ENCODE measurements at places on chromosomes 6 and 20.

DNA sequence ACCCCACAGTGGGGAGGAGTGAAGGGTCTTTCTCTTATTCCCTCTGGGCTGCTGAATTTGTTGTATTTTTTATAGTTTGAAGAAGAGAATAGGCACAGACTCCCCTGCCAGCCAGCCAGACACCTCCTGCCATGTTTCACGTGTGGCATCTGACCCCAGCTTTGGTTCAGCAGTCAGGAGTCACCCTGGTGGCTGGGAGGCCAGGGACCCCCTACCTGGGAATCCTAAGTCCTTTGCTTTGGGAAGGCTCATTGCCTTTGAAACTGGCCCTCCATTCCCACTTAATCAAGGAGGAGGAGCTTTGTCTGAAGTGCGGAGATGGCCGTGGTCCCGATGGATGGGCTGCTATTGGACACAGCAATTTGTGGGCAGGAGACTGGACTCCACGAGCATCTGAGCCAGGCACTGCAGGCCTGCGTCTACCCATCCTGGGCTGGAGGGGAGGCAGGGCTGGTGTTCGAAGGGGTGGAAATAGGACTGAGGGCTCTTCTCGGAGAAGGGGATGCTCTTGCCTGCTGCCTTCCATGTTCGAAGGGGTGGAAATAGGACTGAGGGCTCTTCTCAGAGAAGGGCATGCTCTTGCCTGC is 196.1 kb downstream of the DLL1 start:
- DNase-seq, result no peak

DNA sequence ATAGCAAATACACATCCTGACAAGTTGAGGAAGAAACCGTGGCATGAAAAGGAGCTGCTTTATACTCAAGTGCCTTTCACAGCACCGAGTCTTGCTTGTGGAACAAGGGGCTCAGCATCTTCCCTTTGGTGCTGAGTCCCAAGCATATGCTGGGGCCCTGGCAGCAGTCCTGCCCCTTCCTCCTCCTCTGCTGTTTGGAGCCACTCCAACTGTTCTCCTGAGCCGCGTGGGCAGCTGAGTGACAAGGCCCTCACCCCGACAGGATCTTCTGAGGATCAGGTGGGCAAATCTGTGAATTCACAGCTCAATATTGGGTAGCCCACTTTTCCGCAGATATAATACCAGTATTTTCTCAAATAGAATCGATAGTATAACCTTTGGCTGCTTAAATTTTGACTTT is 24.7 kb downstream of the DACT2 start:
- no peak for DNase-seq

GRCh38 chr6:53814353-53814752 is 19.5 kb downstream of the LRRC1 start:
- DNase-seq, result no peak

DNA sequence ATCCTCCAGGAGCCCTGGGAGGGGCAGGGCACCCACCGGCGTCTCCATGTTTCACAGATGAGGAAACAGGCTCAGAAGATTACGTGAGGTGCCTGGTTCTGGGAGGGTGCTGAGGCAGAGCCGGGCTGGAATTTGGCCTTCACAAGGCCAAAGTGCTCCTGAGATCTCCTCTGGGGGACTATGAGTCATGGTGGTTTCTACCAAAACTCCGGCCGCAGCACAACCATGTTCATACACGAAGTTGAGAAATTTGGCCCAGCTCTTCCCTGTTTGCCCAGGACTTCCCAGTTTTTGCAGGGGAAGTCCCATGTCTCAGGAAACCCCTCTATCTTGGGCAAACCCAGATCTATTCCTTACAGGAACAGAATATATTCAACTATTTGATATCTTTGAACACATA is 172.9 kb upstream of the CDYL start:
- no peak for DNase-seq

DNA sequence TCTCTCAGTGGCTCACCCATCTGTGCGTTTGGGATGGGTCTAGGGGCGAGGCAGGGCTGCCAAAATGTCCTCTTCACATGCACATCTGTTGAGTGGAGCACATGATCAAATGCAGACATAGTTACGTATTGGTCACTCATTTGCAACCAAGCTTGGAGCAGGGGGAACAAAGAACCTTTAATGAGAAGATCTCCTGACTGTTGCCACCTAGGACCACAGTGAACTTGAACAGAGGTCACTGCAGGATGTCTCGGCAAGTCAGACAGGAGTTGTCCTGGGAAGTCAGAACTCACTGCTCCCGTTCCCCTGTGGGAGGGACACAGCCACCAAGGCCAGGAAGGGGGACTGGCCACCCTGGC is 73.4 kb downstream of the SSR1 start:
- DNase-seq, result no peak

GRCh38 chr20:35886537-35886936 is 67.8 kb downstream of the SCAND1 start:
- no peak for DNase-seq

DNA sequence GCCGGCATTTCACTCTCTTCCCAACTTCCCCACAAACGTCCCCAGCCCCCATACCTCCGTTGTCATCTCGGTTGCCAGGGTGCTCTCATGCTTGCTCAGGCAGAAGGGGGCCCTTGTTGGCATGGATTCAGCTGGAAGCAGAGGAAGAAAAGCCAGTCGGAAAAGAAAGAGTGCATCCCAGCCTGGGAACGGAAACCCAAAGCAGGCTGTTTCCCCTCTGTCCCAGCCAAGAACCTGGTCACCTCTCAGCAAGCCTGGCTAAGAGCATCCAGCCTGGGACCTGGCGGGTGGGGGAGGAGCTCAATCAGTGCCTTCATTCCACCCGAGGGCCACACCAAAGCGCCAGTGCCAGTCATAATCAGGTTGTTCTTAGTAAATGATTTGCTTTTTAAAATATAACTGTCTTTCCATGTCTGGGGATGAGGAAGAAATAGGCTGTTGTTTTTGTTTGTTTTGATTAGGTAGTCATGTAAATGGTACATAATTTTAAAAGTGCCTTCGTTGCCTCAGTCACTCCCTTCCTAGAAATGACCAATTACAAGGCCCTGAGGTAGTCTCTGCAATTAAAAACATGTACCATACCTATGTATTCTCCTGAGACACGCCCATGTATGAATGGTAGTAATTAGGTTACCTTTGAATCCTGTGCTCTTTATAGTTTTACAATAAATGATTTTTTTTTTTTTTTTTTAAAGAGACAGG is 21.1 kb downstream of the CHMP4B start:
- no peak for DNase-seq

GRCh38 chr6:2646346-2646745 is 104.4 kb downstream of the MYLK4 start:
- no peak for DNase-seq

- no peak for DNase-seq
These were observed 13.5 kb upstream of the RAB5IF start for GRCh38 chr20:36591854-36592641.

- no peak for DNase-seq
These were observed 10.8 kb downstream of the DYNLRB1 start for GRCh38 chr20:34527016-34527415.

- peak; percentile 87 for DNase-seq
These were observed 59.2 kb upstream of the CD93 start for GRCh38 chr20:23145281-23145700.

DNA sequence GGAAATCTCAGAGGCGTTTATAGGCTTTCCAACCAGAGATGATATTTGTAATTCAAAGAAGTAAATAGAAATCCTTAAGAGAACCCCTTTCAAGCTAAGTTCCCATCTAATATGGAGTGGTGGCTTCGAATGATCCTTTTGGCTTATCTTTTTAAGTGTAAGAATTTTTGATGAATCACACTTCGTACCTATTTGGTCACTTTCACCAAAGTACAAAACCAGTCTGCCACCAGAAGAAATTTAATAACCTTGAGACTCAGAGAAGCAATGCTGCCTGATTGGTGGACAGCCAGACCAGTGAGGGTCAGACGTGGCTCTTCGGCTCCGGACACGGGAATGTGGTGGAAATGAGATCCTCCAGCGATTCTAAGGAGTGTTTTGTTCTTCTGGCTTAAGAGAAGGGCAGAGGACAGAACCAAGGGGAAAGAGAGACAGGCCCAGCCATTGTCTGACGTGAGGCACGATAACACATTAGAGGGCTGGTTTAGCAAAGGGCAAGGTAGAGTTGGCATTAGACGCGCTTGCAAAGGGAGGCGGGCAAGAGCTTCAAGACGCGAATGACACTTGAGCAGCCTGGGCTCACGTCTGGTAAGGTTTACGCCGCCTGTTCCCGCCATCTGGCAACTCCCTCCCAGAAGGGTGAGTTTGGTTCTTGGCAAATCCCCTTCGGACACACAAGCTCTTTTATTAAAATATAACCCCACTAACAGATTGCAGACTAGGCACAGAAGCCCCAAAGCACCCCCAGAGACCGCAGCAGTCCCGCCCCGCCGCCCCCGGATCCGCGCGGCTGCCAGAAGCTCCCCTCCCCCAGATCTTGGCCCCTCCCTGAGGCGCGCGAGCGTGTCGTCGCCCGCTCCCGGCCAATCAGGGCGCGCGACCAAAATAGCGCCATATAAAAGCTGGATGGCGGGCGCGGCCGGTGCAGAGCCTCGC is 50.0 kb upstream of the EZR start:
- DNase-seq, result peak; percentile 80

DNA sequence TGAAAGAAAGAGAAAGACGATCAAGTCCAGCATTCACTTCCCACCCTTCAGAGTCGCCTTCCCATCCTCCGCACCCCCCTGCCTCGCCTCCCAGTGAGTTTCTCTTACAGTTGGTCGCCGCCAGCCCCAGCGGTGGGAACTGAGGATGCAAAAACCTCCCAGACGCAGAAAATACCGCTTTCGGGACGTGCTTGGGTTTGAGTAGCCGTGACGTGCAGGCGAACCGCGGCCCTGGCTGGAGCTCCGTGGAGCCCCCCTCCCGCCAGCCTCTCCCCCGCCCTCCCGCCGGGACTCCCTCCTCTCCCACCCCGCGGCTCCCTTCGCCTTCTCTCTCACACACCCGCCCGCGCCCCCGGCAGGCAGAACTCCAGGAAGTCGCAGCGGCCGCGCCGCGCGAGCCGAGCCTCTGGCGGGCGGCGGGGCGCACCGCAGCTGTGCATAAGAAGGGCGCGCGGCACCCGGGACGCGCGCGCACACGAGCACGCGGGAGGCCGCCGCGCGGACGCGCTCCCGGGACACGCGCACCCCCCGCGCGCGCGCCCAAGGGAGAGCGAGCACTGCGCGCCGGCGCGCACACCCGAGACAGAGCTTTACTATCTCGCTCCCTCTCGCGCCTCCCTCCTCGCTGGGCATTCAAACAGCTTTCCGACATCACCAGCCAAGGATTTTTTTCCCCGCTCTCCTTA is at the start of gene ADGRB3:
TSS of gene ADGRB3 (plus strand) at position 557 of the 686 bp plus-strand sequence. CDS start 3,394 bp downstream, outside the sequence.
- DNase-seq, result no peak

- peak; percentile 48 for DNase-seq
These were observed 3.4 kb upstream of the ZNF292 start for GRCh38 chr6:87151781-87152525.

- DNase-seq, result no peak
These were observed 761.1 kb upstream of the MMS22L start for GRCh38 chr6:98044151-98044561.

DNA sequence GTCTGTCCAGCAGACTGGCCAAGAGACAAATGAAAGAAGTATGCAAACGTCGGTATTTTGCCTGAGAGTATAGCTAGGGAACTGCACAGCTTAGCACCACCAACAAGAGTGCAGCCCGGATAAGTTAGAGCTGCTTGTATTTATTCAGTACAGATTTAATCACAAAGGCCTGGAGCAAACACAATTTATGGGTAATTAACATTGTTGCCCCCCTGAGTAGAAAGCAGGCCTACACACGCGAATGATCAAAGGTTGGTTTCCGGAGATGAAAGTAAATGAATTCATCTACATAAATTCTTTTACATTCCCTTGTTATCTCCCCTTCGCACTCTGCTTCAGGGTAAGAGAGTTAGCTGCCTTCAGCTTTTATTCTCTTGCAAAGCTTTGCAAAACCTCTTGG is 24.7 kb upstream of the CRISP1 start:
- DNase-seq, result no peak

GRCh38 chr6:129744201-129744879 is 34.4 kb upstream of the ARHGAP18 start:
- no peak for DNase-seq

- no peak for DNase-seq
These were observed 184.4 kb downstream of the HS3ST5 start for GRCh38 chr6:114158411-114158810.

- DNase-seq, result no peak
These were observed 274.1 kb downstream of the HACE1 start for GRCh38 chr6:104585646-104586045.

- no peak for DNase-seq
These were observed 116.0 kb upstream of the VGLL2 start for GRCh38 chr6:117149324-117149723.

DNA sequence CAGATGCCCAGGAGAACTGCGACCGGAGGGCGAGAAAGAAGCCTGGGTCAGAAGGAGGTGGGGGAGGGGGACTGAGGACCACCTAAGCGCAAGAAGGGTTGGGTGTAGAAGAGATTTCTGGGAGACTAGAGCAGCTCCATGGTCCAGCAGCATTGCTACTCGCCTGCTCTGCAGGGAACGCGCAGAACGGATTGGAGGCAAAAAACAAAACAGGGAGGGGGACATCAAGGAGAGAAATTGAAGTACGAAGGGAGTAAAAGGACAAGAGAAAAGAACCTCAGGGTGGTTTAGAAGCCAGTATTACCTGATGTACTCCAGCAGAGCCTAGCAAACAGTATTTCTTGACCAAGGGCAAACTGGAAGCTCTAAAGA is 537 bp upstream of the GABBR1 start:
- DNase-seq, result no peak

DNA sequence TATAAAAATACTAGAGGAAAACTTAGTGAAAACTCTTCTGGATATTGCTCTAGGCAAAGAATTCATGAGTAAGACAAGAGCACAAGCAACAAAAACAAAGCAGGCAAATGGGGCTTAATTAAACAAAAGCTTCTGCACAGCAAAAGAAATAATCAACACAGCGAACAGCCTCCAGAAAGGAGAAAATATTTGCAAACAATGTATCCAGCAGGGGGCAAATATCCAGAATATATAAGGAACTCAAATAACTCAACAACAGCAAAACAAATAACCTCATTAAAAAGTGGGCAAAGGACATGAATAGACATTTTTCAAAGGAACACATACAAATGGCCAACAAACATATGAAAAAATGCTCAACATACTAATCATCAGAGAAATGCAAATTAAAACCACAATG is 17.1 kb upstream of the HECA start:
- DNase-seq, result no peak

GRCh38 chr20:50070361-50070760 is 42.6 kb downstream of the UBE2V1 start:
- no peak for DNase-seq

- no peak for DNase-seq
These were observed 38.6 kb downstream of the MYLK4 start for GRCh38 chr6:2712102-2712501.

Data from GOT3 (cell line).